ENCODE measurements at places on chromosomes 7 and 10.

GRCh38 chr7:131508754-131509486 lies 47.5 kb downstream of the PODXL start:
- no peaks in the 10 kb centered on the region for H3K36me3 ChIP-seq
- H3K4me1 ChIP-seq, result peaks cover 25% of the 10 kb centered on the region
- no peak overlapping the region for H3K27ac ChIP-seq
- no peak for DNase-seq

GRCh38 chr7:143025371-143025770 lies 1.6 kb downstream of the OR9A2 start:
- H3K4me3 ChIP-seq, result no peak overlapping the region
- no peak overlapping the region for H3K27ac ChIP-seq
- peaks cover 4% of the 10 kb centered on the region for H3K27me3 ChIP-seq
- DNase-seq, result no peak
- no peaks in the 10 kb centered on the region for H3K36me3 ChIP-seq

DNA sequence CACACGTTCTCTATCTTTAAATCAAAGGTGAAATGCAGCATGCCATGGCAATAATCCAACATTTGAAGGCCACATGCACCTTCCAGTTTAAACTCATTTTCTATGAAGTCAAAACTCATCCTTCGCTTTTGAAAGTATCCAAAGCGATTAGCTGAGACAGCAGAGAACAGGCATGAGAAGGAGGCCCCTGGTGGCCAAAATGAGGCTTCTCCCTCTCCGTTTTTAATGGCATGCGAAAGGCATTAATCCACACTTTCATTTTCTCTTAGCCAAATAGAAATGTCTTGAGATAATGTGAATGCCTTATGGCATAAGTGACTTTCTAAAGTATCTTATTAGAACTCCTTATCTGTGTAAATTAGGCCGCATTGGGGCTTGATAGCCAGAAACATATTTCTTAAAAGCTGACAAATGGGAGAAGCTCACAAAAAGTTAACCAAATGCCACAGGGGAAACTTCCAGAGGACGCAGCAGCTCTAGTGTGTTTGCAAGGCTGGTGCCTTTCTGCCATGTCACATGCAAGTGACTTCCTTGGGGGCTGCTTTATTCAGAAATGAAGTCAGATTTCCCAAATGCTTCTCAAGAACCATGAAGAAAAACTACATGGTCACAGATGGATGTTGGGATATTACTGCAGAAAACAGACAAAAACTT lies 1189.6 kb downstream of the SORCS1 start:
- no peaks in the 10 kb centered on the region for H3K4me1 ChIP-seq
- no peak overlapping the region for H3K4me3 ChIP-seq
- H3K27ac ChIP-seq, result no peak overlapping the region
- no peak for DNase-seq

- H3K4me1 ChIP-seq, result no peaks in the 10 kb centered on the region
- H3K27me3 ChIP-seq, result no peaks in the 10 kb centered on the region
- no peak overlapping the region for H3K27ac ChIP-seq
- no peak overlapping the region for H3K4me3 ChIP-seq
- H3K36me3 ChIP-seq, result no peaks in the 10 kb centered on the region
Observed at GRCh38 chr10:3389130-3389529, 216.5 kb upstream of the PITRM1 start.

DNA sequence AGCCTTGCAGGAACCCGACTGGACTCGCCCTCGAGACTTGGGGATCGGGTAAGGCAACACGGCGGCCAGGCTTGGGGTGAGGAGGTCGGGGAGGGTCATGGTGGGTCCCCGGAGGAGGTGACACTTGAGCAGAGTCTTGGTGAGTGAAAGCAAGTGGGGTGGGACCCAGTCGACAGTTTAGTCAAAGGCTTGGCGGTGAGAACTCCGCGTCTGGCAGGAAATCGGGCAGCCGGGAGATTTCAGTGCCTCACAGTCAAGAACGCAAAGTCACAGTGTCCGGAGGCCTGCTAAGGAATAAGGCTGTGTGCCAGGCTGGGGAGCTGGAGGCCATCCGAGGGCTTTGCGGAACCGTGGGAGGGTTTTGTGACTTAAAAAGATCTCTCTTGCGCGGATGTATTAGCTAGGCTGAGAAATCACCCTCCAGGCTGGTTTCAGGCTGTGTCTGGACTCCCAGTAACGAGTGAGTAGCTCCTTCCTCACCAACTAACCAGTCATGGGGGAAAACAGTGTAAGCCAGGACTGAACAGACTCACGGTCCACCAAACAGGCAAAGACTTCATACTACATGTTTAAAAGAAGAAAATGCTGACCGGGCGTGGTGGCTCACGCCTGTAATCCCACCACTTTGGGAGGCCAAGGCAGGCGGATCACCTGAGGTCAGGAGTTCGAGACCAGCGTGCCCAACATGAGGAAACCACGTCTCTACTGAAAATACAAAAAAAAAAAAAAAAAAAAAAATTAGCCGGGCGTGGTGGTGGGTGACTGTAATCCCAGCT lies 613 bp downstream of the AP5Z1 start:
- H3K4me3 ChIP-seq, result peak overlapping the region; percentile 99
- H3K27ac ChIP-seq, result peak overlapping the region; percentile 96
- peaks cover 41% of the 10 kb centered on the region for H3K4me1 ChIP-seq
- peak; percentile 52 for DNase-seq
- peaks cover 15% of the 10 kb centered on the region for H3K36me3 ChIP-seq

Measured in CD4-positive, alpha-beta T cell (primary cell).